ENCODE measurements at places on chromosomes 2 and 18. TPM values are rescaled to one million over a fixed set of nuclear protein-coding genes. Genes with fewer than 3 reads are reported as not detected.

GRCh38 chr2:174697255-174697654 lies 67.0 kb downstream of the CHRNA1 start:
- H3K27me3 ChIP-seq, result no peaks in the 10 kb centered on the region
- H3K4me3 ChIP-seq, result no peak overlapping the region
- H3K36me3 ChIP-seq, result no peaks in the 10 kb centered on the region
- peak; percentile 35 for DNase-seq
- no peak overlapping the region for H3K27ac ChIP-seq

The KRTCAP3 gene
- 0.63 TPM for total RNA-seq

- H3K27me3 ChIP-seq, result no peaks in the 10 kb centered on the region
- H3K4me1 ChIP-seq, result peaks cover 3% of the 10 kb centered on the region
- no peak overlapping the region for H3K27ac ChIP-seq
- H3K36me3 ChIP-seq, result no peaks in the 10 kb centered on the region
- DNase-seq, result no peak
Observed at GRCh38 chr2:230161184-230161583, 58.6 kb downstream of the SP110 start.

GRCh38 chr18:48548011-48548771 lies 9.4 kb downstream of the CTIF start:
- H3K4me1 ChIP-seq, result peaks cover 90% of the 10 kb centered on the region
- H3K27ac ChIP-seq, result peak overlapping the region; percentile 75
- peak; percentile 28 for DNase-seq
- H3K36me3 ChIP-seq, result peaks cover 10% of the 10 kb centered on the region
- H3K4me3 ChIP-seq, result no peak overlapping the region

DNA sequence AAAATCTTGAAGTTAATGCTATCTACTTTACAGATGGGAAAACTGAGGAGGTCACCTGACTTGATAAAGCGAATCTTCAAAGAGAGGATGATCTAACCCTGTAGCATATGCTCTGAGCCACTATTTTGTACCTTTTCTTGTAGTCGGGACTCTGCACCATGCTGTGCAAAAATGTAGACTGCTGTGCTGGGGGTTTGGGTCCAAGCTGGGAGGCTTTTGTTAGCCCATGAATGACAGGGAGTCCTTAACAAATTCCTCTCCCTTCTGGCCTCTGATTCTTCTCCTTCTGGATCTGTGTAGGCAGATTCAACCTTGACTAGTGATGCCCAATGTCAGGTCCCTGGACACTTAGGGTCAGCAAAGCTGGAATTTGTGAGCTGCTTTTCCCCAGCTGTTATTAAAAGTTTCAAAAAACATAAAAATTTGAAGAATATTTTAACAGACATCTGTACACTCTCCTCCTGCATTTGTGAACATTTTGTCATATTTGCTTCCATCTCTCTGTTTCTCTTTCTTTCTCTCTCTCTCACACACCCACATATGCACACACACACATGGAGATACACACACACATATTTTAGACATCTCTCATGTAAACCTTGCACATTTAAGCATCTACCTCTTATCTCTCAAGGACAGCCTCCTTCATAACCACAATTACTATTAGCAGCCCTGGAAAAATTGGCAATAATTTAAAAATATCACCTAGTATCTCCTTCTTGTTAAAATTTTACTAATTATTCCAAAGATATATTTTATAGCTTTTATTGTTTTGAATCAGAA lies 335.0 kb upstream of the TRIB2 start:
- no peaks in the 10 kb centered on the region for H3K27me3 ChIP-seq
- H3K4me1 ChIP-seq, result no peaks in the 10 kb centered on the region
- H3K36me3 ChIP-seq, result no peaks in the 10 kb centered on the region

GRCh38 chr2:66481100-66481549 lies 46.2 kb downstream of the MEIS1 start:
- no peaks in the 10 kb centered on the region for H3K36me3 ChIP-seq
- H3K4me1 ChIP-seq, result peaks cover 62% of the 10 kb centered on the region
- no peak overlapping the region for H3K4me3 ChIP-seq

GRCh38 chr18:37935086-37935485 lies 369.5 kb upstream of the CELF4 start:
- no peaks in the 10 kb centered on the region for H3K27me3 ChIP-seq
- no peak overlapping the region for H3K27ac ChIP-seq
- H3K36me3 ChIP-seq, result no peaks in the 10 kb centered on the region
- no peaks in the 10 kb centered on the region for H3K4me1 ChIP-seq

The LBX2 gene
- total RNA-seq, result 0.25 TPM

The IL36A gene
- not detected for total RNA-seq
